Endodermal cell (in vitro differentiated cells): ENCODE measurements at places on chromosomes 11 and 22.

DNA sequence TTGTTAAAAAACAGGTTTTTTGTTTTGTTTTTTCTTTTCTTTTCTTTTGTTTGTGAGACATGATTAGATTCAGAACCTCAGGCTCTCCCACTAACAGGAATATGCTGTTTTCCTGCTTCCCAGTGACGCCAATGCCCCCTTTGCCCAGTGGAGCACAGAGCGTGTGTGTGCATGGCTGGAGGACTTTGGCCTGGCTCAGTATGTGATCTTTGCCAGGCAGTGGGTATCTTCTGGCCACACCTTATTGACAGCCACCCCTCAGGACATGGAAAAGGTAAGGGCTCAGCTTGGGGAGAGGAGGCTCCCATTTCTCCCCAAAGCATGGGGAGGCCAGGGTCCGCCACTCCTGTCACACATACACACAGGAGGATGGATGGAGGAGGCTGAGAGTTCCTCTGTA lies 25.0 kb downstream of the CYB5R2 start:
- no peaks in the 10 kb centered on the region for H3K4me1 ChIP-seq
- H3K27ac ChIP-seq = no peak overlapping the region
- DNase-seq = no peak
- peaks cover 93% of the 10 kb centered on the region for H3K36me3 ChIP-seq

DNA sequence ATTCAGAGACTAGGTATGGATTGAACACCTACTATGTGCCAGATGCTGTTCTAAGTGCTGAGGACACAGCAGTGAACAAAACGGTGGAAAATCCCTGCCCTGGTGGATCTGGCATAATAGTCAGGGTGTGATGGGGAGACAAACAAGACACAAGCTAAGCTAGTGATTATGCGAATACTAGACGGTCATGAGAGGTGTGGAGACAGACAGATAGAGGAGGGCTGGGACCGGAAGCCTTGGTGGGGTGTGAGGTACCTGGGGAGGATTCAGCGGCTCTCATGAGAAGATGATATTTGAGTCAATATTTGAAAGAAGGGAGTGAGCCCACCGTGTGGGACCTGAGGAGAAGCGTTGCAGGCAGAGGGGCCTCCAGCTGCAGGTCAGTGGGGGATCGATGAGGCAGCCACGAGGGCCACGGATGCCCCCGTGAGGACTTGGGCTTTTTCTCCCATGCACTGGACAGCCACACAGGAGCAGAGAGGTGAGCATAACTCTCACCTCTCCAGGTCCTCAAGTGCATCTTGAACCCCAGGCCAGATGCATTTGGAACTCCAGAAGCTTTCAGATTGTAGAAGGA lies 4.7 kb downstream of the CD5 start:
- no peaks in the 10 kb centered on the region for H3K4me1 ChIP-seq
- no peak overlapping the region for H3K4me3 ChIP-seq
- H3K27ac ChIP-seq = no peak overlapping the region

- H3K36me3 ChIP-seq = no peaks in the 10 kb centered on the region
- H3K27ac ChIP-seq = no peak overlapping the region
- no peak overlapping the region for H3K4me3 ChIP-seq
- DNase-seq = no peak
Measured at GRCh38 chr11:109085708-109086373, 336.1 kb upstream of the C11orf87 start.

- no peak for DNase-seq
- H3K27me3 ChIP-seq = no peaks in the 10 kb centered on the region
- no peak overlapping the region for H3K27ac ChIP-seq
- no peak overlapping the region for H3K4me3 ChIP-seq
- H3K36me3 ChIP-seq = no peaks in the 10 kb centered on the region
Measured at GRCh38 chr11:6986487-6986886, 33.7 kb downstream of the ZNF214 start.

GRCh38 chr11:122776546-122776945 lies 61.8 kb upstream of the CRTAM start:
- peaks cover 11% of the 10 kb centered on the region for H3K4me1 ChIP-seq
- no peak for DNase-seq
- H3K4me3 ChIP-seq = no peak overlapping the region
- H3K27ac ChIP-seq = no peak overlapping the region
- H3K27me3 ChIP-seq = no peaks in the 10 kb centered on the region

GRCh38 chr11:120028181-120028896 lies 109.6 kb downstream of the TRIM29 start:
- H3K4me3 ChIP-seq = no peak overlapping the region
- H3K27ac ChIP-seq = no peak overlapping the region
- H3K36me3 ChIP-seq = no peaks in the 10 kb centered on the region
- no peaks in the 10 kb centered on the region for H3K27me3 ChIP-seq
